ENCODE measurements at places on chromosomes 12 and 14. TPM values are rescaled to one million over a fixed set of nuclear protein-coding genes. Genes with fewer than 3 reads are reported as not detected.

The LALBA gene
- not detected for total RNA-seq

DNA sequence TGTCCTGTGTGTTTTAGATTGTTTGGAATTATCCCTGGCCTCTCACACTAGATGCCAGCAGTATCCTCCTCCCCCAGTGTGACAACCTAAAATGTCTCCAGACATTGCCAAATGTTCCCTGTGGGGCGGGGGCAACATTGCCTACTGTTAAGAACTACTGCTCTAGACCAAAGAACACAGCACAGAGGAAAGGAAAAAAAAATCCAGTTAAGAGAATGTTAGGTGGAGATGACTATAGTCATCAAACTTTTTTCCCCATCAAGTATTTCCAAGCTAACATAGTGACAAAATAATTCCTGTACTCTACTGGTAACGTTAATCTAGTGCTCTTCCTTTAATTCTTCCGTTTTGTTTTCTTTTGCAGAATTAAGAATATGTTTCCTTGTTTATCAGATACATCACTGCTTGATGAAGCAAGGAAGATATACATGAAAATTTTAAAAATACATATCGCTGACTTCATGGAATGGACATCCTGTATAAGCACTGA is 3.5 kb downstream of the CDKN1B start:
- DNase-seq = no peak

DNA sequence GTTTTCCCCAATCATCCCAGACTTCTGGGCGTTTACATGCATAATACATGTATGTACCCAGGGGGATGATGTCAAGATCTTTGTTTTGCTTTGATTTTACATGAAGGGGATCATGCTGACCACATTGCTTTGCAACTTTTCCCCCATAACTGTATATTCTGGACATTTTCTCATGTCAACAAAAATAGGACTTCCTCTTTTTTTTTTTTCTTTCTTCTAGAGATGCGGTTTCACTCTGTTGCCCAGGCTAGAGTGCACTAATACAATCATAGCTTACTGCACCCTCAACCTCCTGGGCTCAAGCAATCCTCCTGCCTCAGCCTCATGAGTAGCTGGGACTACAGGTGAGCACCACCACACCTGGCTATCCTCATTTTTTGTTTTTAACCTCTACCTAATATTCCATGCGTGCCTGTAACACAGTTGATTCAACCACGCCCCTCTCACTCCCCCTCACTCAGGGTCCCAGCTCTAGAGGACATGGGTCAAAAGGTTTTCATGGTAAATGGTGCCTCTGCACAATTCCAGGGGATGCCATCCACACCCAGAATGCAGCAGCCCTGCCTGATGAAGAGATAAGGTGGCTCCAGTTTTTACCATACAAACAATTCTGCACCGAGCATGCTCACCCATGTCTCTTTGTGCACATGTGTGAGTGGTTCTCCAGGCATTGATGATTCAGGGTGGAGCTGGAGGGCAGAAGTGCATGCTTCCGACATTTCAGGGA is 32.0 kb upstream of the CIPC start:
- DNase-seq = no peak

The HOTAIR gene
- 0.07 TPM for total RNA-seq

The MGP gene
- not detected for total RNA-seq

DNA sequence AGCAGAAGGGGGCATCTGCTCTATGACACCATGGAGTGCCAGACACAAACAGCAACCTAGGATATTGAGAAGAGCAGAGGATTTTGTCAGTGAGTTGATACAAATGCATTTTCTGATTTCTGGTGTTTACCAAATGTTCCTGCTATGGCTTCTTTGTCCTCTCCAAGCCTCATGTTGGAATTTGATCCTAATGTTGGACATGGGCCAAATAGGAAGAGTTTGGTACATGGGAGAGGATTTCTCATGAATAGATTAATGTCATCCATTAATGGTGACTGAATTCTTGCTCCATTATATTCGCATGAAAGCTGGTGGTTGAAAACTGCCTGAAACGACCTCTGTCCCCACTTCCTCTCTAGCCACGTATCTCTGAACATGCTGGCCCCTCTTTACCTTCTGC is 1002.2 kb upstream of the FLRT2 start:
- no peak for DNase-seq

DNA sequence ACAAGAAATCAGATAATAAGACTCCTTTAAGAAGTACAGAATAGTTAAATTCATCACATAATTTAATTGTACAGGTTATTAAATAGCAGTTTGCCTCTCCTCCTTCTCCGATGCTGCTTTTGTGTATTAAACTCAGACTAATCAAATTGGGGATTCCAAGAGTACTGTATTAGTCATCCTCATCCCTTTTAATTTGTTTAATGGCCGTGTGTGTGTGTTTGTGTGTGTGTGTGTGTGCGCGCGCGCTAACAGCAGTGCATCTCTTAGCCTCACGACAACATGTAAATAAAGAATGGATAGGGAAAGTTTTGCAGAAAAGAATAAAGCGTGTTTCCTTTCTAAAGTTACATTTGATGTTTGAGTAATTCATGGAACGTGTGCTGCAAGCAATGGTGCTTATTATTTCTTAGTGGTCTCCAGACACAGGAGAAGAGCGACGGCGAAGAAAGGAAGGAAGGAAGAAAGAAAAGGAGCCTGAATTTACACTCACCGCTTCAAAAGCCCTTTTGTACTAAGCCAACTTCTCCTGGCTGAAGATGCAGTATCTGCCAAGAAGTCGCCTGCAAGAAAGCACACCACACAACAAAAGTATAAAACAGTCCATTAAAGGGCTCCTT is 220.3 kb downstream of the ASCL1 start:
- DNase-seq = no peak

DNA sequence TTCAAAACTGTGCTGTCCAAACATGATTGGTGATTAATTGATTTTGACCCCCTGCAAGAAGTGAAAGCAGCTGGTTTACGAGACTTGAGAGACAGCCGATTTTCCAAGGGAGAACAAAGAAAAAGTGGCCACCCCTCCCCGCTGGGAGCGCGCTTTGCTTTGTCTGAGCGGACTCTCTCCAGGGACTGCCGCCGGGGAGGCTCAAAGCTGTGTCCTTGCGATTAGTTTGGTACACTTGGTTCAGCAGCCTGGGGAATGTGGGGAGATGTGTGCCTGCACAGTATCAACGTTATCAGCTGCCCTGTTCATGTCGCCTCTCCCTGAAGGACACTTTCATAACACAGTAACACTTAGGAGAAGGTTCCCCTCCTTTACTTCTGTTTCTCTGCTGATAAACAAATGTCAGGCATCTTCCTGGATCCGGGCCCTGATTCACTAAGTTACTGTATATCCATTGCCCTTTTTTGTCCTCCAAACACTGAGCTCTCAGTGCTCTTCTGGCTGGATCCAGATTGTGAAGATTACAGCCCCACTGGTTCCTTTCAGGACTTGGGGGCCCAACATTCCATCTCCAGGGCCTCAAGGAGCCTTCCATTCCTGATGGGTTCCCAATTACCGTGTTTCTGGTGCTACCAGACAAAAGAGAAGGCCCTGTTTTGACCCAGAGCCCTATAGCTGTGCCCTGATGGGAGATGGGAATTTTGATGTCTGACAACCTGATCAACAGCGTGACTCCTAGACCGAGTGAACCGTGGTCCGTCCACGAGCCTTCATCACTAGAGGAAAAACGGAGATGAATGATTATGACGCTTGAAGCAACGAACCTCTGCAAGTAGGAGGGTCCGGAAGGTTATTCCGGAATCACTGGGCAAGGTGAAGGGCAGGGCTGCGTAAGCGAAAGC is 31.7 kb upstream of the TUBA1C start:
- DNase-seq = no peak

DNA sequence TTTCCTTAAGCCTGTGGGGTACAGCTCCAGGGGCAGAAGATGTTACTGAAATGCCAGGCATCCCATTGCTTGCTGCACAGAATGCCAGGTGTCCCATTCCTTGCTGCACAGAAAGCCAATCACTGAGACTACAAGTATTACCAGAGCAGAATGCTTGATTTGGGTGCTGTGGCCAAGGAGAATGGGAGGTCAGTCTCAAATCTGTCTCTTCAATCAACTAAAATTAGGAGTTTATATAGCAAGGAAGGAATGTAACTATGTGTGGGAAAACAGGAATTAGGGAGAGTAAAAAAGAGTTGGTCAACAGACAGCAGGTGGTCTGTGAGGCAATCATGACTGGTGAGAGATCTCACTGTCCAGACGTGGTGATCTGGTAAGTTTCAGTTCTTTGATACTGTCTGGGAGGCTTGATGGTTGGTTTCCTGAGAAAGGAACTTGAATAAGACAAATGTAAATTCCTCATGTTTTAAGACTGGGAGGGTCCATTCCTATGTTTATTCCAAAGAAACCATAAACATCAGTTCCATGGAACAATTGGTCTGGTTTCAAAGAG is 31.2 kb upstream of the VASH1 start:
- no peak for DNase-seq

- DNase-seq = peak; percentile 91
Observed at GRCh38 chr14:69615496-69616407, 4.4 kb downstream of the SUSD6 start.

Measured in Karpas-422 (cell line).